ENCODE measurements at places on chromosomes 16 and 17. TPM values are rescaled to one million over a fixed set of nuclear protein-coding genes. Genes with fewer than 3 reads are reported as not detected.

DNA sequence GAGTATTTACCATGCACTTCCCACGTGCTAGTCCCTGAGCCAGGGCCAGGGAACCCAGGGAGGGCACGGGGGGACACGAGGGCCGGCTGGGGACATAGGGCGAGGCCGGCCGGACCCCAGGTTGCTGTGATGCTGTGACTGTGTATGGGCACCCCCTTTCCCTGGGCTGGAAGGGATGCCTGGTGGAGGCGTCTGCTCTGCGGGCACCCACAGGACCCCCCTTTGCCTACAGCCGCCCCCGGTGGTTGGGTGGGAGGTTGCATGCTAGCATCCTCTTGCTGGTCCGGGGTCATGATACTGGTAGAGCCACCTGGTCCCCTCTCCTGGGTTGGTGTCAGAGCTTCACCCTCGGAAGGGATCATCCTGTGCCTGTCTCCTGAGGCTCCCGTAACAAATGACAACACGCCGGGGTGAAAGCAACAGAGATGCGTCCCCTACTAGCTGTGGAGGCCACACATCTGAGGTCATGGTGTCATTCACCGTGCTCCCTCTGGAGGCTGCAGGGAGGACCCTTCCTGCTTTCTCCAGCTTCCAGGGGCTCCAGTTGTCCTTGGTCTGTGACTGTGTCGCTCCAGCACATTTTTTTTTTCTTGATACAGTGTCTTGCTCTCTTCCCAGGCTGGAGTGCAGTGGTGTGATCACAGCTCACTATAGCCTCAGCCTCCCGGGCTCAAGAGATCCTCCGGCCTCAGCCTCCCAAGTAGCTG is 3.1 kb upstream of the CIAO3 start:
- DNase-seq: no peak

WNT9B gene
- 3.8 TPM for total RNA-seq

TMEM97 gene
- 5.4 TPM for total RNA-seq

- no peak for DNase-seq
Observed at GRCh38 chr17:60819447-60820130, 141.9 kb downstream of the BCAS3 start.

KCNJ12 gene
- total RNA-seq: 16.5 TPM

UNC13D gene
- 22.1 TPM for total RNA-seq

- DNase-seq: no peak
Observed at GRCh38 chr17:1298606-1299005, 19.1 kb downstream of the TRARG1 start.

AURKB gene
- 1.5 TPM for total RNA-seq

GRCh38 chr16:83271970-83272575 is 535.7 kb upstream of the HSBP1 start:
- DNase-seq: no peak

DNA sequence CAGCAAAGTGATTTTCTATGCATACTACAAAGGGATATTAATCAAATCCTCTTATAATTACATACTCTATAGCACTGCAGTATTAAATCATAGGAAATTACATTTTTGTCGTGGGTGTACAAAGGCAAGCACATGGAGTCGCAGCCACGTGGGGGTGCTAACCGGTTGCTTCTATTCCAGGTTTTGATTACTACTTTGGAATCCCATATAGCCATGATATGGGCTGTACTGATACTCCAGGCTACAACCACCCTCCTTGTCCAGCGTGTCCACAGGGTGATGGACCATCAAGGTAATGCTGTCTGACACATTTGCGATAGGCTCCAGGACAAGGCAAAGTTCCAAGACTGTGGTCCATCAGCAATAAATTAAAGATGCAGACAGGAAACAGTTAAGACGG is 60.1 kb downstream of the ARSG start:
- no peak for DNase-seq

KRTAP4-9 gene
- not detected for total RNA-seq

DNA sequence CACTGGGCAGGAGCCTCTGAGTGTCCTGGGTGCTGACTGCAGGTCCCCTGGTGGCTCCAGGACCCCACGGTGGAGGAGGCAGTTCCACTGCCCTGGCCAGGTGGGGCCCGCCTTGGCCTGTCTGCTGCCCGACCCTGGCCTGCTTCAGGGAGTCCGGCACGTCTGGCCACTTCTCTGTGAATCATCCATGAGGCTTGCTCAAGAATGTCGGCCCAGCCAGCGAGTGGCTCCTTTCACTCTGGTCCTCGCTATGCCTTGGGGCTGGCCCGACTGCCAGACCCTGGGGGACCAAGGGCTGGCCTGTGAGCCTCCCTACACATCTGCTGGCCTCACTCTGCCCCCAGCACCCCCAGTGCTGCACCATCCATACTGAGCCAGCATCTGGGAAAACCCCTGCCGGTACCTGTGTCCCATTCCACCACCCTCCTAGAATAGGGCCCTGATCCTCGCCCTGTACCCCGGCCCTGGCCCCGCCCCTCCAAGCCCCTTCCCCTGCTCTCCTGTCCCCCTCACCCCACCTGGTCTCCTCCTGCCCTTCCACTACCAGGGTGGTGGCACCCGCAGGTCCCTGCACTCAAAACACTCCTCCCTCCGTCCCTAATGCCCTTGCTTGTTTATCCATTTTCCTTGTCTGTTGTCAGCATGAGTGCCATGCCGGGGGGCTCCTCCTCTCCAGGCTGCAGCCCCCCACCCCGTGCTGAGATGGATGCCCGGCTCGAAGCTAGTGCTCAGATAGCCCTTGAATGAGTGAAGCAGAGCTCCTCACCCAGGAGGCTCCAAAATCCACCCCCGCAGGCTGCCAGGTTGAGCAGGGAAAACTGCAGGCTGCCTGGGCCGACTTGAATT is 35.5 kb downstream of the ADCY7 start:
- no peak for DNase-seq

DNA sequence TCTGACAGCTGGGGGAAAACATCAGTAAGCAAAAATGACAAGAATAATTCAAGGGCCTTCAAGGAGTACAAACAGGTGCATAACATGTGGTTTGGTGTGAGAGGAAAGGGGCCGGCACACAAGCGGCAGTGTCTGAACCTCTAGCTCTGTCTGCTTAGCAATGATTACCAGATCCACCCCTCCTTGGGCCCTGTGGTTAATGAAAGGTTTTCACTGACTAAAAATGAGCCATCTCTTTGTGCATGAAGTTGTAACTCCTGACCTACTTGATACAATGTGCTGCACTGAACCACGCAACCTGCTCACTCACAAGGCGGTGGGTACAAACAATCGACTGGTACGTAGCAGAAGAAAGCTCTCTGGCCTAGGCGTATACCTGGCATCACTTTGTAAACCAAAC is 15.1 kb downstream of the FAM117A start:
- DNase-seq: no peak

- DNase-seq: no peak
Observed at GRCh38 chr17:66290101-66290722, 12.2 kb upstream of the PRKCA start.

GRCh38 chr16:9099131-9099625 is 7.7 kb downstream of the HAPSTR1 start:
- DNase-seq: no peak

DNA sequence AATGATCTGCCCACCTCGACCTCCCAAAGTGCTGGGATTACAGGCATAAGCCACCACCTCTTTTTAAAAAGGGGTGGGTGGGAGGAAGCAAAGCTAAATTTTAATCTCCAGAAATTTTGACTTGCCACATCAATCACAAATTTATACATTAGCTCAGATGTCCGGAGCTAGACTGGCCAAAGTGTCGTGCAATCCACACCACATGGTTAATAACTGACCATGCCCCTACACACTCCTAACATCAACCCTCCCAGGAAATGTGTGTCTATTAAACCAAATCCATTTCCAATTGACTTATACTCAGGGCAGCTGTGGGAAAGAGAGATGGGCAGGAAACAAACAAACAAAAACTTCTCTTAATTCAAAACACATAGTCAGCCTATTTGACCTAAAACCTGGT is 29.9 kb downstream of the SMURF2 start:
- no peak for DNase-seq

DNA sequence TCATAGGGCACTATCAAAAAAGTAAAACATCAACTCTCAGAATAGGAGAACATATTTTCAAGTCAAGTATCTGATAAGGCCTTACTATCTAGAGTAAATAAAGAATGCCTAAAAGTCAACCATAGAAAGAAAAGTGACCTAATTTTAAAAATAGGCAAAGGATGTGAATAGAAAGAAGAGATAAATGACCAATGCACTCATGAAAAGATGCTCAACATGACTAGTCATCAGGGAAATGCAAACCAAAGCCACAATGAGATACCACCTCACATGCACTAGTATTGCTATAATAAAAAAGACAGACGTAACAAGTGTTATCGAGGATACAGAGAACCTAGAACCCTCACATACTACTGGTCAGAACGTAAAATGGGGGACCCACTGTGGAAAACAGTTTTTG is 90.8 kb downstream of the DYNLRB2 start:
- DNase-seq: no peak

MPP2 gene
- 15.9 TPM for total RNA-seq

CHD9 gene
- 44.2 TPM for total RNA-seq

KRT28 gene
- total RNA-seq: not detected

KREMEN2 gene
- not detected for total RNA-seq

GRCh38 chr17:17254036-17254435 is 17.1 kb upstream of the FLCN start:
- DNase-seq: no peak

DNA sequence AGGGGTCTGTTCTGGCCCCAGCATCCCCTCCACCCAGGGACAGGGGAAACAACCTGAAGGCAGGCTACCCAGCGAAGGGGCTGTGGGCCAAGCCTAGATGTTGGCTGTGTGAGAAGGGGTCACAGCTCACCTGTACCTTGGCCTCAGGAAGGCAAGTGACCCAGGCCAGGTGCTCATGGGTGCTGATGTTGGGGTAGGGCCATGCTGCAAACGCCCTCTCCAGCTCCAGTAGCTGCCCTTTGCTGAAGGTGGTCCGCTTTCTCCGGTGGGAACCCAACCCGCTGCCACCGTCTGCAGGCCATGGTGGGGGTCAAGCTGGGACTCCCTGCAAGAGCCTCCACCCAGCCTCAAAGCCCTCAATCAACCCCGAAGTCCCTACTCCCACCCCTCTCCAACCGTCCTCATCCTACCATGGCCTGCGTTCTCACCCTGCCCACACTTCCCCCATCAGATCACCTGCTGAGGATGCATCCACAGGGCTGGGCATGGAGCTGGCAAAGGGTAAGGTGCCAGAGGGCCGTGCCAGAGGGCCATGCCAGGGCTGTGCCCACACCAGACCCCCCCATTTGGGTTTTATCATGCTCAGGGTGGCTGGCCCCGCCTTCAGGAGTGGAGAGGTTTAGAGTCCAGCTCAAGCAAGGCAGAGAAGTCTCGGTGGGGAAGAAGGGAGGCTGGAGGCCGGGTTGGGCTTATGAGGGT is at the start of gene SEBOX:
Gene SEBOX, minus strand, starts transcription at position 535 of the 699 bp plus-strand sequence. Its CDS starts 48 bp downstream, at position 487.
- DNase-seq: no peak

CHD9NB gene
- total RNA-seq: 0.47 TPM

- DNase-seq: no peak
Observed at GRCh38 chr16:3638916-3639644, 15.4 kb upstream of the DNASE1 start.

DNA sequence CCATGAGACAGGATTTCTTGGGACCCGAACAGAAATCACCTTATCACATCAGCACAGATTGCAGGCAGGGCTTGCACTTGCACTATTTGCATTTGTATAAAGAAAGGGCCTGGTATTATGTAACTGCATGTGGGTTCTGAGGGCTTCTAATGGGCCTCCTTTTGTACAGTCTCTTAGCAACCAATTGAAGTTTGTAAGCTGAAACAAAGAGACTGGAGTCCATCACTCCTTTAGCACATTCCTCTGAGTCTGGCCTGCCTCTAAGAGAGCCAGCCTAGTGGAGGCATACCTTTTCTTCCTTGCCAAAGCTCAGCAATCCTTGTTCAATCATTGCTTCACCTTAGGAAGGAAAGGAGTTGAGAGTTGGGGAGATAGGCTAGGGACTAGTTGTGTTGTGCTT is 387.1 kb downstream of the XYLT1 start:
- no peak for DNase-seq

PDIA2 gene
- 3.6 TPM for total RNA-seq
